ENCODE measurements at places on chromosomes 2 and 18.
A peak's percentile ranks its signal among the peaks of the same experiment; 100 is the strongest.

- DNase-seq, result no peak
These were observed 355.2 kb downstream of the PARD3B start for GRCh38 chr2:204900487-204900886.

DNA sequence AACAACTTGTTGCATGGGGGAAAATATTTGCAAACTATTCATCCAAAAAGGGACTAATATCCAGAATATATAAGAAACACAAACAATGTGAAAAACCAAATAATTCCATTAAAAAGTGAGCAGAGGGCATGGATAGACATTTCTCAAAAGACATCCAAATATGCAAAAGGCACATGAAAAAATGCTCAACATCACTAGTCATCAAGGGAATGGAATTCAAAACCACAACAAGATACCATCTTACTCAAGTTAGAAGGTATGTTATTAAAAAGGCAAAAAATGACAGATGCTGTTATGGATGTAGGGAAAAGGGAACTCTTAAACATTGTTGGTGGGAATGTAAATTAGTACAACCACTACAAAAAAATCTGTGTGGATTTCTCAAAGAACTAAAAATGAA lies 396.5 kb downstream of the CCDC85A start:
- no peak for DNase-seq

DNA sequence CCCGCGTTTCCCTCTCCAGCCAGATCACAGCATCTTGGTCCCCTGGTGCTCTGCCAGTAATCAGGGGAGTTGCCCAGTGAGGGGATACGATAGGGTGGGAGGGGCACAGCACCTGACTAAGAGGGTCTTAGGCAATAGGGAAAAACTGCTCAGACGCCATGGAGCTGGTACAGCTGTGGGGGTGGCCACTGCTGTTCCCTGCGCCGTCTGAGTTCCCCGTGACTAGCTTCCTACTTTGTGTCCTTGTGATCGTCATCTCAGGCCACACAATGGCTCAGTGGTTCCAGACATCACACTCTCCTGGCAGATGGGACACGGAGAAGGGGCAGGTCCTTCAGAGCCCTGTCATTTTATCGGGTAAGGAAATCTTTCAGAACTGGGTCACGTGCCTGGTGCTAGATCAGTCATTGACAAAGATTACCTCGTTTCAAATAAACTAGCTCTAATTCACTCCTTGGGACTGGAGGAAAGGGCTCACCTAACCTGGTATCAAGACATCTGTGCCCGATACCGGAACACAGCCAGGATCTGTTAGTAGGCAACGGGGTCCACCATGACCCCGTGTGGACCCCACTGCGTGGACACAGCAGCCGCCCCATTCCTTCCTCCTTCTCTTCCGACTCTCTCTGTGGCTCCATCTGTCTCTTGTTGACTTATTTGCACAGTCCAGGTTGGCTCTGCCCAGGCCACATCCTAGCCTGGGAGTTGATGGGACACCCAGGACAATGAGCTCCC lies 101.6 kb downstream of the PTGR3 start:
- DNase-seq, result no peak

GRCh38 chr2:94871226-94872087 lies at the start of gene TEKT4:
Gene TEKT4, plus strand, starts transcription at chr2:94871430. Its CDS starts 150 bp downstream, at chr2:94871580.
- no peak for DNase-seq

- DNase-seq, result no peak
These were observed 30.5 kb upstream of the SNORC start for GRCh38 chr2:232839411-232840079.

DNA sequence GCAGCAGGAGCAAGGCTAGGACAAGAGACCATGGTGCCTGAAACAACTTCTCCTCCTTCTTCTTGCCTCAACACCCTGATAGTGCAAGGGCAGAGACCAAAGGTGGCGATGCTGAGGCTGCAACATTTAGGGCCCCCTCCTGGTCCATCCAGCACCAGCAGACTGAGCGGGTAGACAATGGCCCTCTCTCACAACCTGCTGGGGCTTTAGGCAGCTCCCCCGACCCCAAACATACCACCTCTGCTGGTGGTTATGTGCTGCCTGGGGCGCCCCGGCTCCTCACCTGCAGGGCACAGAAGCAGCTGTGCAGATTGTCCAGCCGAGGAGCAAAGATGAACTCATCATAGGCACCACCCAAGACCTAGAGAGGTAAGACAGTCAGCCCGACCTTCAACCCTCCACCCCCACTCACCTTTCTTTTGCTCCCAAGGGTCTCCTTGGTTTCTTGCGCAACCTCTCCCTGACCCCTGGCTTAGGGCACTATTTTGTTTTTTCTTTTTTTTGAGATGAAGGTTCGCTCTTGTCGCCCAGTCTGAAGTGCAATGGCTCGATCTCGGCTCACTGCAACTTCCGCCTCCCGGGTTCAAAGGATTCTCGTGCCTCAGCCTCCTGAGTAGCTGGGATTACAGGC lies 3.5 kb downstream of the DNPEP start:
- no peak for DNase-seq

GRCh38 chr2:163247847-163248220 lies 409.3 kb upstream of the KCNH7 start:
- DNase-seq, result no peak

DNA sequence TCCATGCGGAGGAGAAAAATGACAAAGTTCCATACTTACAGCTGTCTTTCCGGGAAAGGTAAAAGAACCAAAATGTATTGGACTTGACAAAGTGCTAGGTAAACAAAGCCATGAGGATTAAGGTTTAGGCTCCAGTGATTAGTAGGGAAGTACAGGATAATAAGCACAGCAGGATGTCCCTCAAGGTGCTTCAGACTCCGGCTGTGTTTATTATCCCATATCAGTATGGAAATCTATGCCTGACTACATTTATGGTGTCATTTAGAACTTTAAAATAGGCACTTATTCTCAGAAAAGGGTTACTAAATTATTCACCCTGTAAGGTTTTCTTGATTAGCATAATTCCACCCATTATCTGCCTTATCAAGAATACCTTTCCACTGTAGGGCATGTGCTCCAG lies 136.3 kb upstream of the CCDC68 start:
- no peak for DNase-seq

DNA sequence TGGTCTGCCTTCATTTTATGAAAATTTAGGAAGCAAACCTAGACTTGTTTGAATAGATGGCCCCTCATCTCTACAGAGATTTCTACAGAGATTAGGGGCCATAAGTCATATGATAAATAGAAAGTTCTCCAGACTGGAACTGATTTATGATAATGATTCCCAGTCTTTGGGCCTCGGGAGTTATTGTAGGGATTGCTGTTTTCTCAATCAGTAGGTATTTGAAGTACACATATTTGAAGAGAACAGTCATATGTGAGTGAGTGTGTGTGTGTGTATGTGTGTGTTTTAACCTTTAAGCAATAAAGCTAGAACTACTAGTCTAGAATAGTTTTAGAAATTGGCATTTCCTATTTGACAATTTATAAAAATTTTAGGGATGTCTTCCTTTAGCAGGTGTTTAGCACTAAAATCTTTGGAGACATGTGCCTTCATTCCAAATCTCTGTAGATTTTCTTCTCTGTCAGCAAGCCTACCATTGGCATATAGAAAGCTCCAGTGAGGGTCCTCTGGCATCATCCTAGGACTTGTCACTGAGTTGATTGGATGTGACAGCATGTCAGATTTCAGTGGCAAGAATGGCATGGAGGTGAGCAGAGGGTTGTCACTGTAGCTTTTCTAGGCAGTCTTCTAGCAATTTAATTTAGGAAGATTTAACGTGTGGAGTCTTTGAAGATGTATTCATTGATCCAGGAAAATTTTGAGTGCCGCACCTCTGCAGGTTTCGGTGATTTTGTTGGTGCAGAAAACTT lies 71.2 kb downstream of the MYO1B start:
- no peak for DNase-seq

DNA sequence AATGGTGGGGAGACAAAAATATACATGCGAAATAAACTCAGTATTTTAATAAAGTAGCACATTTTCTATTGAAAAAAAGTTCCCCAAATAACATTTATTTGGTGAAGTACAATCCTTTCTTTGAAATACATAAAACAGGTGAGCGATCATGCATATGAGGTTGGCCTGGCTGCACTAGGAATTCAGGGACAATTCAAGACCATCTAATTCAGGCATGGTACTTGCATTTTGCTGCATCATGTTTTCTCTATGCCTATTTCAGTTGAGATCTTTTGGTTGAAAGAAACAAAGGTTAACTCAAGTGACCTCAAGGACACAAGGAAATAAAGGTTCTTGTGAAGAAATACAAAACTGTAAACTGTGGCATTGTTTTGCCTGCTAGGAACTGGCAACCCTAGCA lies 19.8 kb upstream of the TAF4B start:
- DNase-seq, result no peak

GRCh38 chr2:118223511-118223991 lies 135.3 kb downstream of the INSIG2 start:
- DNase-seq, result no peak

DNA sequence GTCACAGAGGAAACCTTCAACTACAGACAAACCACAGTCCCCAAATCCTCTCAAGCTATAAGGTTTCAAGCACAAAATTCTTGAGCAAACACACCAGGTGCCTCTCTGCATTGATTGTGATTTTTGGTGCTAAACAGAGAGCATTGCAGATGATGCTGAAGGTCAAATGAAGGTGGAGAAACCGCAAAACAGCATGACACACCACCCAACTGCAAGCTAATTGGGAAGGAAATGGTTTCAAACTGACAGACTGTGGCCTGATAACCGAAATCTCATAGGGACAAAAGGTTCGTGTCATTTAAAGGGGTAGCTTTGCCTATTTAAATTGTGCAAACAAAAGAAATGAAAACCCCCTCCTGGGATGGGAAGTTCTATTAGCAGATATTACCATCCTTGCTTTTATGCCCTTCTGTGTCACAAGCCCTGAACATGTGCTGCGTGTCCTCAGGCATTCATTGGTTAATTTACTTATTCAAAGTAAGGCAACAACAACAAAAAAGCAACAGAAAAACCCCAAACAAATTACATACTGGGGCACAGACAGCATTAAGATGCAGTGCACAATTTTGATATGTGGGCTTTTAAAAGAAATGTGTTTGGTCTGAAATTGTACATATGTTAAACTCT lies 154.9 kb downstream of the AQP4 start:
- peak; percentile 11 for DNase-seq

- DNase-seq, result no peak
These were observed 29.5 kb downstream of the SLC39A10 start for GRCh38 chr2:195686564-195686963.

- DNase-seq, result peak; percentile 49
These were observed 26.5 kb downstream of the NFATC1 start for GRCh38 chr18:79422022-79422782.

GRCh38 chr2:63680455-63680854 lies 91.7 kb downstream of the MDH1 start:
- no peak for DNase-seq

DNA sequence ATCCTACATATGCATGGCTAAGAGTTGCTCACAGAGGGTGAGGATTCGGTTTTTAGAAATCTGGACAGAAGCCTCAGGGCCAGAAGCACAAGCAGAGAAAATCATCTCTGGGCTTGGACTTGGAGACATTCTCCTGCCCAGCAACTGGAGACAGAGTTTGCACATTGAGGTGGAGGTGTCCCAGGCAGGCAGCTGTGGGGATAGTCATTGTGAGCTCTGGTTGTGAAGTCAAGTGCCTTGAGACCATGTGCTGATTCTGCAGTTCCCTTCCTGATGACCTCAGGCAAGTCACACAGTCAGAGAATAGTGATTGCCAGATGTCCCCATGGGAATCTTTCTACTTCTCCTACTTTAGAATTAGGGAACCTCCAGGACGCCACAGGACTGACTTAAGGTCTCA lies 108.4 kb upstream of the LDAH start:
- DNase-seq, result no peak

- DNase-seq, result no peak
These were observed 187.6 kb downstream of the ZNF521 start for GRCh38 chr18:25164211-25164847.

GRCh38 chr2:9780368-9781130 lies 62.7 kb upstream of the TAF1B start:
- DNase-seq, result no peak

DNA sequence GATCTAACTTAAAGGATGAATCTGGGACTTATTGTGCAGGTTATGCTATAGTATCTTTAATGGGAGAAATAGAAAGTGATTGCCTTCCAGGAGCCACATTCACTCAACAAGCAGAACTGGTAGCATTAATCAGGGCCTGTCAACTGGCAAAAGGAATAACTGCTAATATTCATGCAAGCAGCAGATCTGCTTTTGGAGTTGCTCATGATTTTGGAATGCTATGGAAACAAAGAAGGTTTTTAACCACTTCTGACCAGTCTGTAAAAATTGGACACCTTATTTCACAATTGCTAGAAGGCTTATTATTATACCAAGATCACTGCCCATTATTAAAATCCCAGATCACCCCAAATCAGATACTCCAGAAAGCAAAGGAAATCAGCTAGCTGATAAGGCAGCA lies 200.4 kb downstream of the MREG start:
- DNase-seq, result no peak

GRCh38 chr2:181054256-181054655 lies 73.9 kb downstream of the UBE2E3 start:
- no peak for DNase-seq

- no peak for DNase-seq
These were observed 284.0 kb upstream of the CWC22 start for GRCh38 chr2:180291060-180291459.

DNA sequence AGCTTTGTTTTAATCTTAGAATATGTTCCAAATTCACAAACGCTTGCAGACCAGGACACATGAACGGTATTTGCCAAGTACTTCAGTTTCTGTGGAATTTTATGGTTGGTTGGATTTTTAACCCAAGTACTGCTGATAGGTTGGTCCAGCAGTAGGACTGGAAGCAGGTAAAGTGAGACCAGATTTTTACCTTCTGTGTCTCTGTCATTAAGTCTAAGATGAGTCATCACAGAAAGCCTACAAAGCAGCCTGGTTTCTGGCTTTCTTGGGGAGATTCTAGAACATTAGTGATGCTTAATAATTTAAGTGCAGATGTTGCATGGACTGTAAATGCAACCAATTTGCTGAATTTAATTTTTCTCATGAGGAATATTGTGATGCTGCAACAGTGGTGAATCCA lies 100.5 kb downstream of the SCG2 start:
- DNase-seq, result no peak

GRCh38 chr18:55406451-55406991 lies 181.5 kb downstream of the TCF4 start:
- no peak for DNase-seq

GRCh38 chr2:43284967-43285366 lies 58.6 kb upstream of the ZFP36L2 start:
- no peak for DNase-seq

- DNase-seq, result no peak
These were observed 35.8 kb downstream of the CASP10 start for GRCh38 chr2:201218780-201219179.

Data from GM18507 (cell line).